Non-pigmented ciliary epithelial cell (primary cell): ENCODE measurements at places on chromosomes 4 and X.

GRCh38 chrX:107731831-107732502 lies 43.6 kb downstream of the TSC22D3 start:
- no peak for DNase-seq

DNA sequence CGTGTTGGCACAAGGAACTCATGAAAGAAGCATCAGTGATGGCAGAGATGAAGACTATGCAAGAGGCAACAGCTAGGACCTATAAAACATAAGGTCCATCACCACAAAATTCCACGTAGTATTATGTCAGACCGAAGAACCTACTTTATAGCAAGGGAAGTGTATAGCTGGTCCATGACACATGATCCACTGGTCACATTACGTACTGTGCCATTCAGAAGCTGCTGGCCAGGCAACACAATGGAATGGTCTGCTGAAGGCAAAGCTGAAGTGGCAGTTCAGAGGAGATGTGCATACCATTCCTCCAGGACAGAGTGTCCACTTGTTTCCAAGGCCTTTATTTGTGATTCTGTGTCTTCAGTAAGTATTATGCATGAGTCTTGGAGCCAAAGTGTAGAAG lies 215.5 kb upstream of the UGT8 start:
- DNase-seq, result no peak

DNA sequence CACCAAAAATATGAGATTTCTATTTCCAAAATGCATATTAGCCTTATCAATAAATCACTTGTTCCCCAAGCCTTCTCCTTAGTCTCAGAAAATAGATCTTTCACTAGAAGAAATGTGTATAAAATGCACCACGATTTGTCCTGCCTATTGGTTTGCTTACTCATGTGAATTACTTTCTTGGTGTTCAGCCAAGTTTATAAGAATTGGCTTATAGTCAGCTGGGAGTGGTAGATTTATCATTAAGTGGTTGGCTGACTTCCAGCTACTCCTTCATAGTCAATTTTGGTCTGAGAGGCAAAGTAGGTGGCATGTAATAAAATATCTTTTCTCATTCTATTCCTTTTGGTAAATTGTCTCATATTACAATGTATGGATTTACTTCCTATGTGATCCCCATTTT lies 1.3 kb downstream of the SULT1E1 start:
- no peak for DNase-seq

GRCh38 chr4:141132709-141133145 lies 542 bp downstream of the RNF150 start:
- no peak for DNase-seq

DNA sequence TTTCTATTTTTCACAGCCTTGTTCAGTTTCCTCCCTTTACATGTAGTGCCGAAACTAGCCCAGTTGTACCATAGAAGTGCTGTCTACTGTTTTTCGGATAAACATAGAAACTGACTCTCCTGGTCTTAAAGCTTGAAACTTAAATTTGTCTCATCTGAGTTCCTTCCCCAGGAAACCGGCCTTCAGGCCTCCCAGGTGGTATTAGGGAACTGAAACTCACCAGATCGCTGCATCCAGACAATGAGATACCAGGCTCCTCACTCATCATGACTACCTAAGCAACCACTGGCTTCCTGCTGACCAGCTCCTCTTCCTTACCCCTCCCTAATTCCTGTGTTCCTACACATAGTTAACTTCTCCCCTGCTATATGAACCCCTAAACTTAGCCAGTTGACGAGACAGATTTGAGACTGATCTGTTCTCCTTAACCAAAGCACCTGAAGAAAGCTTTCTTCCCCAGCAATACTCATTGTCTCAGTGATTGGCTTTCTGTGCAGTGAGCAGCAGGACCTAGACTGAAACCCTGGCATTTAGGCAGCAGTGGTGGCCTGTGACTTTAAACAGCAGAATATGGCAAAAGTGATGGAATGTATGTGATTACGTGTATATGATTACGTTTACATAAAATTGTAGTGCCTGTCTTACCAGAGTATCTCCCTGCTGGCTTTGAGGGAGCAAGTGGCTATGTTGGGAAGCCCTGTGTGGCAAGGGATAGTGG lies 959.1 kb upstream of the LCORL start:
- no peak for DNase-seq

DNA sequence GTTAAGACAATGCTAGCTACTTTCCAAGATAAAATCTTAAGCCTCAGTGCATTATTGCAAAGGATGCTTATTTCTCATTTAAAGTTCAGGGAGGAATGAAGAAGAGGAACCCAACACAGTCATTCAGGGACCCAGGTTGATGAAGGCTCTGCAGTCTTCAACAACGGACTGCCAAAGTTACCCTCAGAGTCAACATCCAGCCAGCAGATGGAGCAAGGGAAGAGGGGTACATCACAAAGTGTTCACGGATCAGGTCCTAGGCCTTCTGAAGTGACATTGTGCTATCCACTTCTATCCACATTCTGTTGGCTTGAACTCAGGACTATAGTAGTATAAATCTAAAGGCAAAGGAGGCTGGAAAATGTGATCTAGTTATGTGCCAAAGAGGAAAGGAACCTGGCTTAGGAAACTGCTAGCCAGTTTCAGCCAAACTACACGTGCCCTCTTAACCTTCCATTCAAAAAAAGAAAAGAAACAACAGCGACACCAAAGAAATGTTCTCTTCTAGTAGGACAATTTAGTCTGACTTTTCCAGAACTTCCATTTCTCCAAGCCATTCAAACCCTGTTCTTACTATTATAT lies 28.8 kb downstream of the NKX6-1 start:
- DNase-seq, result no peak

- no peak for DNase-seq
Observed at GRCh38 chr4:32025851-32026459, 1305.8 kb downstream of the PCDH7 start.

- no peak for DNase-seq
Observed at GRCh38 chr4:40656201-40656863, 26.7 kb upstream of the RBM47 start.

GRCh38 chr4:3343358-3343757 lies 50.5 kb downstream of the RGS12 start:
- no peak for DNase-seq

DNA sequence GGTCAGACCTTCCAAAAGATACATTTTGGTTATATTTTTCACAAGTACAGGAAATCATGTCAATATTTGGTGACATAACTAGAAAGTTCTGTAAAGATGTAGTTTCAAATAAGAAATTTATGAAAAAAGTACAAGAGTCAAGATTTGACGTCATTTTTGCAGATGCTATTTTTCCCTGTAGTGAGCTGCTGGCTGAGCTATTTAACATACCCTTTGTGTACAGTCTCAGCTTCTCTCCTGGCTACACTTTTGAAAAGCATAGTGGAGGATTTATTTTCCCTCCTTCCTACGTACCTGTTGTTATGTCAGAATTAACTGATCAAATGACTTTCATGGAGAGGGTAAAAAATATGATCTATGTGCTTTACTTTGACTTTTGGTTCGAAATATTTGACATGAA lies 536 bp downstream of the UGT2B7 start:
- DNase-seq, result no peak

DNA sequence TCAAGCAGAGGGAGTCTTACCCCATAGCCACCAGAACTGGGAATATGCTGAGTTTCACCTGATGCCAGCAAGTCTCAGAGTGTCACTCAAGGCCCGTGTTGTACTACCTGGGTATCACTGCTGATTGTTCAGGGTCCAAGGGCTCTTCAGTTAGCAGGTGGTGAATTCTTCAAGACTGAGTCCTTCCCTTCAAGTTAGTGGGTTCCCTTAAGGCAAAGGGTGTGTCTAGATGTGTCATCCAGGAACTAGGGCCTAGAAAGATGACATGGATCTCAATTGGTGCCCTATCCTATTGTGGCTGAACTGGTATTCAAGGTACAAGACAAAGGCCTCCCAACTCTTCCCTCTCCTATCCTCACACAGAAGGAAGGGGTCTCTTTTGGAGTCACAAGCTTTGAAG lies 159.9 kb upstream of the DIPK2B start:
- no peak for DNase-seq

- DNase-seq, result no peak
Observed at GRCh38 chrX:97416461-97416860, 532.8 kb downstream of the RPA4 start.

DNA sequence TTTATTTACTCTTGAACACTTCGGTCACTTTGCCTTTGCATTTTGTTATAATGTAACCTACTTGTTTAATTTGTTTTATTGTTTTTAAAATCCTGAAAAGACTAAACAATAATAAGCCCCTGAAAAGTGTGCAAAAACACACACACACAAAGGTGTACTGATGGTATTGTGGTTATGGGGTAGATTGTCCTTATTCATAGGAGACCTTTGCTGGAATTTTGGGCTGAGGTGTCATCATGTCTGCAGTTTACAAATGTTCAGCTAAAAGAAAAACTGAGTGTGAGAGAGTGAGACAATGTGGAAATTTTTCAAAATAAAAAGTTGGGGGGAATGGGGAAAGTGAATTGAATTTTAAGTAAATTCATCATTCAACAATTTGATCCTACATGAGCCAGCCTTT lies 174.9 kb downstream of the QDPR start:
- no peak for DNase-seq

DNA sequence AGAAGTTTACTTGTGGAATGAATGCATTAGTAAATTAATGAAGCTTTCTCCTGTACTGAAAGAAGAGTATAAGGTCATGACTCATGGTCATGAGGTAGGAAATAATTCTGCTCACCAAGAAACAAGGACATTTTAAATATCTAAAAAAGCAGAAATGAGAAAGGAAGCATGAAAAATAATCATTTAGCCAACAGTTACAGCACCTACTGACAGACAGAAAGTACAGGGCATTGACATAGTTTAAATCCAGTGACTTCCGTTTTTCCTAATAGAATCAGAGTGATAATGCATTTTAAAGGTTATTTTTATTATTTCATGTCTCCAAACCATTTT lies 30.5 kb upstream of the ACSL1 start:
- DNase-seq, result no peak

DNA sequence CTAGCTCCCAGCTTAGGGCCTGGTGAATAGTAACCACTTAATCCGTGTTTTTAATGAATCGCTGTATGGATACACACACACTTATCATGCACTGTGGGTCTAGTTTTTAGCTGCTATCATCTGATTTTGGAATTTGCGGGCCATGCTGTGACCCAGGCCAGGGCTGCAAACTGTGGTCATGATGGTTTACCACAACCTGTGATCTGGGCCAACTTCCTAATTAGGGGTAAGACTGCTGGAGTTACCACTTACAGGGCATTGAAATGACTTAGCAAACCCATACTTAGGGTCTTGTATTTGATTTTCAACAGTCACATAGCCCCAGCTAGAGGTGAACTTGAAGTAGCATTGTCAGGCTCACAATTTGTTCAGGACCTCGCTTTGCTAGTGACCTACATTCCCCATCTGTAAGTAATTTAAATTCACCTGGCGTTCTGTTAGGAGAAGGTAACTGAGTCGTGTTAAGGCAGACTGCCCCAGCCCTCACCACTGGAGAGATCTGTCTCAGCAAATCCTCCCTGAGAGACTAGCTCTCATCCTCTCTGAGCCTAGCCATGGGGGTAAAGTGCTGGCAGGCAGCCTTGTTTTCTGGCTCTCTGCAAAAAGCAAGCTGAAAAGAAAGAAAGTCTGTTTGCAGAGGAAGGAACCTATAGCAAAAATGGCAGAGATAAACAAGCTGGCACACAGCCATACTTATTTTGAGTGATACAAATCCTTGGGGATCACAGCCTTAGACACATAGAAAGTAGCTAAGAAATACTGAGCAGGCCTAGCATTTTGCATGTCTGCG lies 33.8 kb upstream of the EGFL6 start:
- DNase-seq, result no peak

DNA sequence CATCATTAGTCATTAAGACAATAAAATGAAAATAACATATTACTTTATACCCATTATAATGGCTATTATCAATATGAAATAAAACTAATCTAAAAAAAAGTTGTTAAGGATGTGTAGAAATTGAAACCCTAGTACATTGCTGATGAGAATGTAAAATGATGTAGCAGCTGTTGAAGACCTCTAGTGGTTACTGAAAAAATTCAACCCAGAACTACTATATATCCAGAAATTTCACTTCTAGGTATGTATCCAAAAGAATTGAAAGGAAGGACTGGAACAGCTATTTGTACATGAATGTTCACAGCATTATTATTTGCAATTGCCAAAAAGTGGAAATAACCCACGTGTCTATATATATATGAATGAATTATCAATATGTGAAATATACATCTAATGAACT lies 180.3 kb upstream of the KLHL4 start:
- no peak for DNase-seq

DNA sequence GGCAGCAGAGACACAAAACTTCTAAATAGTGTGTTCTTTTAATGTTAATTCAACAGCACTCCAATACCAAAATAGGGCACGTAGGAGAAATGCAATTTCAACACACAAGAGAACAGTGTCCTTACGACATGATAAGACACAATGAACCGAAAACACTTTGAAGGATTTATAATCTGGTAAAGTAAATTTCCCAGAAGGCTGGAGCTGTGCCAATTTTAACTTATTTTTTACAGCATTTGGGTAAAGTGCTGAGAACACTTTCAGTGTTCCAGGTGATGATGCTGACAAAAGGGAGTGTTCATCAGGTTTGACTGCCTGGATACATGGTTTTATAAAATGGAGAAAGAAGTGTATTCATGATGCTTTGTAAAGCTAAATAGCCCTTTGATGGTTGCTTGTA lies 76.5 kb downstream of the MAPK10 start:
- no peak for DNase-seq

DNA sequence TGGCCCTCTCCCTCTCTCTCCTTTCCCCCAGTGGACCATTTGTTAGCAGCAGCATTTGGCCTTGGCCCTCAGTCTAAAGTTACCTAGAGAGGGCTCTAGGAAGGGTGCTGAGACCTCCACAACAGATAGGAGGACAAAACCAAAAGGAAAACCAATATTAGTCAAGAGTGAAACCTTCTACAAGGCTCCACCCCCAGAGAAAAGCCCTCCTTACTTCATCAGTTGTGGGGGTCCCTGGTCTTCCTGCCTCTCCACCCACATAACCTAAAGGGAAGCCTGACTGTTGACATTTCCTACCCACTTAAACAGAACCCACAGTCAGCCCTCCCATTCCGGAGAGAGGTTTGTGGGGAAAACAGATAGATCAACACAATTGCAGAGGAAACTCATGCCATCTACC lies 4.7 kb upstream of the CD40LG start:
- DNase-seq, result no peak

- no peak for DNase-seq
Observed at GRCh38 chrX:7164174-7164573, 16.2 kb upstream of the PUDP start.

GRCh38 chr4:73193659-73194058 lies 64.9 kb downstream of the ANKRD17 start:
- no peak for DNase-seq

- no peak for DNase-seq
Observed at GRCh38 chrX:43973249-43974099, at the start of gene NDP. NDP (minus strand) TSS chrX:43973390; CDS start chrX:43958645, 14,745 bp downstream.

DNA sequence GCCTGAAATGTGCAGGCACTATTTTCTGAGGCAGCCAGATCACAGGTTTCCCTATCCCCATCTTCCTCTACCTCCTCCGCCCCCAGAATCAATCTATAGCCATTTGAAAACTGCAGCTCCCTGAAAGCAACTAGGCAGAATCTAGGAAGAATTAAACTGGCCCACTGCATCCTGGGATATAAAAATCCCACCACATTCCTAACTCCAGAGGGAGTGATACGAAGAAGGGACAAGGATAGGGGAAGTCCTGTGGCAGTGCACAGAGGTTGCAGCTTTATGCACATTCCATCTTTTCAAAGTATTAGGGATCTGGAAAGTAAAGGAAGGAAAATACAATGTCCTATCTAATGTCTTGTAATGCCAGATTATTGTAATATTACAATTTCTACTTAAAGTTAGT lies 18.3 kb upstream of the HERC3 start:
- DNase-seq, result no peak
